ENCODE measurements at places on chromosomes 13 and 19.

- DNase-seq, result no peak
Measured at GRCh38 chr13:76944456-76944855, 3.9 kb upstream of the ACOD1 start.

DNA sequence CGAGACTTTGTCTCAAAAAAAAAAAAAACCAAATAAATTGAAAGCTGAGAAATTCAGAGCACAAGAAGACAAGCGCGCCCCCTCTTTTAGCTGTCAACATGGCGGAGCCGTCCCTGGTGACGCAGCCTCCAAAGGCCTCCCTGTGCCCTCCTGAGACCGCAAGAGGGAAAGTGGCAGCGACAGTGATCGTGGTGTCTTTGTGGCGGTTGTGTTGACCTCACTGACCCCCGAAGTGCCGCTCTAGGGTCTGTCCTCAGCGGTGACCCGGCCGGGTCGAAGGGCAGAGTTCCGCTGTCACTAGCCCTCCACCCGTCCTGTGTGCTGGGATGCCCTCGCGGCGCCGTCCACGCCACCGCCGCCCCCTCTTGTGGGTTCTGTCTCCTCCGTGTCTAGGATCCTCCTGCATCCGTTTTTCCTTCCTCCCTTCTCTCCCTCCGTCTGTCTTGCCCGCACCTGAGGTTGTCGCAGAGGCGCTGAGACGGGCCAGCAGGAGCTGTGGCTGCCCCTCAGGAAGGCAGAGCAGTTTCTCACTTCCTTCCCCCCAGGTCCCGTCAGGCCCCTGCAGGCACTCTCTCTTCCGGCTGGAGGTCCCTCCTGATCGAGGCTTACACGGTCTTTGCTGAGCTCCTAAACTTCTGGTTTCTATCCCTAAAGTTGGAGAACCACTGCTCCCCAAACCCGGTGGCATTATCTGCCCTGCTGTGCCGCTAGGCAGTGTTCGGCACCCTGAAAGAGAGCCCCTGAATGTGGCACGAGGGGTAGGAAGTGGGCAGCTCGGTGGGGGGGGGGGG, 7.2 kb downstream of the UHRF1 start:
- DNase-seq, result no peak

GRCh38 chr13:99688776-99689175, 187.5 kb downstream of the TM9SF2 start:
- no peak for DNase-seq

DNA sequence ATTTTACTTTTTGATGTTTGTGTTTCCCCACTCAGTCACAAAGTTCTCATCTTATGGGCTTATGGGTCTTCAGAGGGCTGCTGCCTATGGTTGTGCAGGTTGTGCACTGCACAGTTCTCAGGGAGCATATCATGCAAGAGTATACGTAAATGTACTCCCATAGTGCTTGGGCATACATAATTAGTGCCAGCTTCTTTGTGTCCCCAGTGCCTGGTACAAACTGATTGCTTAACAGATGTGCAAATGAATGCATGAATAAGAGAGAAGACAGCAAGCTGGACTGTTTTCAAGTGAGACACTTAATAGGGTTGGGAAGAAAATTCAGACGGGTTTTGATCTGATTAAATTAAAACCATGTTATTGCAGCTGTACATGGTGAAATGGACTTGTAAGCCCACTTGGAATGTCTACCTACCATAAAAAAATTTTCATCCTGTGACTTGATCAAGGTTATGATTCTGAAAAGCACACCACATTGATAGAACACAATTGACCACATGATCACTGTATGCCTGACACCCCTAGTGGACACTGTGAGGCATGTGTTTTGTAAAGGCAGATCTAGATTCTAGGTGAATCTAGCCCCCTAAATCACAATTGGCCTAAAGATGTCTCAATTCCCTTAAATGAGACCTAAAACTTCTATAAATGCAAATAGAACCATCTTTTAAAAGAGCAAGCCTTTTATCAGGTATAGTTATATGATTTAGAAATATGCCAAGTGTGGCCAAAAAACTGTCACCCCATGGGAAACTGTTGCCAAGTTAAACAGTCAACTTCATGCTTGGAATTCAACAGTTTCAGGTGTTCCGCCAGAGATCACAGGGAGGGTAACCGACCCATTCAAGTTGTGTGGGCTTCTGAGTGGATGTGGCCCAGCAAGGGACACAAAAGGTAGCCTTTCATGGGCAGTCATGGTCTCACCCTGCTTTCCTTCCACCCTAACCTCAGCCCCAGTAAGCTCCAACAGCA, 27.9 kb downstream of the FAM124A start:
- DNase-seq, result no peak

GRCh38 chr13:102974317-102975087, 91.7 kb downstream of the SLC10A2 start:
- DNase-seq, result no peak

DNA sequence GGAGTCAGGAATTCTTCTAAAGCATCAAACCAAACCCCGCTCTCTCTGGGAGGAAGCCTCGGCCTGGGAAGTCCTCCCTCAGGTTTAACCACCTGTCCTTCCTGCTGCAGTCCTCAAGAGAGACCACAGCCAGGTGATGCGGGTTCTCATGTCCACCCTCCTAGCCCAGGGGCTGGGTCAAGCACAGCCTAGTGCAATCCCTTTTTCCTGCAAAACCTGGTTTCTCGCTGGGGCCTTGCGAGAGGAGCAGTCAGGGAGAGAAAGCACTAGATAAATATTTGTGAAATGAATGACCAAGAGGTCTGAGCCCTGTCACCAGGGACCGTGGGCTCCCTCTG, 2.4 kb downstream of the SLC8A2 start:
- no peak for DNase-seq

DNA sequence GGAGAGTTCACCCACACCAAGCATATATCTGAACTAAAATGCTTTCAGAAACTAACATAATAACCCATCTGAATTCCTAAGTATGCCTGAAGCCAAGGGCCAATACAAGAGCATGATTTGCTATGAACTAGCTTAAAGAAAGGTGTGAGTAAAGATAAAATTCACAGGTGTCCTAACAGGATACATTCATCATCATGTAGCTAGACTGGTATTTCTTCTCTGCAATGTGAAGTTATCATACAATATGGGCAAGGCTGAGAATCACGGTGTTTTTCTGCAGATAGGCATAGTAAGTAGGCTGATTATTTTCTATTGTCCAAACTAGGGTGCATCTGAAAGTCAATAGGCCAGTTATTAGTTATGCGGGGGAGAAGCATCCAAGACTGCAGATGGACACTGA, 63.1 kb downstream of the STK24 start:
- DNase-seq, result no peak

DNA sequence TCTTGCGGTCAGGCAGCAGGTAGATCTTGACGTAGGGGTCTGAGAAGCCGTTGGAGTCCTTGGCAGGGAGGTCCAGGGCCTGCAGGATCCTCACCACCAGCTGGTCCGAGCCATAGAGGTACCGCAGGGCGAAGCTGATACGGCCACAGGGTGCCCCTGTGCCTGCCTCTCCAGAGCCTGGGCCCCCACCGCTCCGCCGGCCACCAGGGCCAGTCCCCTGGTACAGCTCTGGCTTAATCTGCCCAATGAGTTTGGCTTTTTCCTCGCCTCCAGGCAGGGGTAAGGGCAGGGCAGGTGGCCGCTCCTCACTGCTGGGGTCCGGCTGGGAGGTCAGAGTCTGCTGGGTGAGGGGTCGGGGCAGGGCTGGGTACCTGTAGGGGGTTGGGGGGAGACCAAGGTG, 9.9 kb downstream of the SYT3 start:
- no peak for DNase-seq

GRCh38 chr19:14835011-14835410, at the start of the genes OR7A5 and OR7C1:
TSS of gene OR7A5 (minus strand) at chr19:14835185. CDS start at chr19:14828241, 6,944 bp downstream.
TSS of gene OR7C1 (minus strand) at chr19:14835185. CDS start at chr19:14800136, 35,049 bp downstream.
- DNase-seq, result no peak

- no peak for DNase-seq
Measured at GRCh38 chr13:36769126-36769525, 49.9 kb upstream of the RFXAP start.

DNA sequence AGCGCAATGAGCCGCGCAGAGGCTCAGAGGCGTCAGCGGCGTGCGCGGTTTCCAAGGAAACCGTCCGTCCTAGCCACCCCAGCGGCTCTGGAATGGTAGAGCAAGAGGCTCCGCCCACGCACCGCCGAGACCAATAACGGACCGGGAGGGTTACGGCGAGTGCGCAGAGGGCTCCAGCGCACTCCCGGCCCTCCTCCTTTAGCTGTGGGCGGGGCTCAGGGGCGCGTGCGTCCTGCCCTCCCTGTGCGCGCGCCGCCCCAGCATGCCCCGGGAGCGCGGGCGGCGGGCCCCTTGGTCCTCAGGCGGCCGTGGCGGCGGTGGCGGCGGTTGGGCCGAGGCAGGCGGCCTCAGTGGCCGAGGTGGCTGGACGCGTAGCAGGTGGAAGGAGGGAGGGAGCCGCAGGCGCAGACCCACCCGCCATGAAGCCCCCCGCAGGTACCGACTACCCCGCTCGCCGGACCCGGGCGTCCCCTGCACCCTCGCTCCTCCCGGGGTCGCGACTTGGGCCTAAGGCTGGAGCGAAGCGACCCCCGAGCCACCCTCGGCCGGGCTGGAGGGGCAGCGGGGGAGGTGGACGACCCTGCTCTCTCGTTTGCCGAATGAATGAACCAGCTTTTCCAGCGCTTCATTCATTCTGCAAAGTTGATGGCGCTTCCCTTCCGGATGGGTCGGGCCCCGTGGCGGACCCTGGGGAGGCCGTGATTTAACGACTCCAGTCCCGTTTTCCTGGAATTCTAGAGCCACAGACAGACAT, at the start of gene THOP1:
Gene THOP1 (plus strand): TSS at position 260 of the 754 bp plus-strand sequence. CDS start 160 bp downstream, at position 420.
- DNase-seq, result no peak

- DNase-seq, result no peak
Measured at GRCh38 chr13:103100830-103101229, 34.6 kb upstream of the SLC10A2 start.
